Umbilical cord (tissue), 2 donors: ENCODE measurements at places on chromosomes 4 and X.

DNA sequence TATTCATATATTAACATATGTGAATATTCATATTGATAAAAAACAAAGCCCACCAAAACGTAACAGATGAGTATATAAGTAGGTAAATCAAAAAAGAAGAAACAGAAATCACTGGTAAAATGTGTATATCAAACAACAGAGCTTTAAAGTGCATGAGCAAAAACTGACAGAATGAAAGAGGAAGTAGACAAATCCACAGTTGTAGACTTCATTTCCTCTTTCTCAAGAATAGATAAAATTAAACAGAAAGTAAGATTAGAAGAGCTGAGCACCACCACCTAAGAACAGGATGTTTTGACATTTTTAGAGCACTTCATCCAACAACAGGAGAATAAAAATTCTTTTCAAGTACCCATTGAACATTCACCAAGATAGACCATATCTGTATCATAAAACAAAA lies 64.6 kb downstream of the CNKSR2 start:
- no peak for DNase-seq

GRCh38 chr4:52507774-52508173 lies 151.3 kb downstream of the USP46 start:
- no peak for DNase-seq

- DNase-seq = no peak
These were observed 420 bp downstream of the TSC22D3 start for GRCh38 chrX:107775000-107775733.

DNA sequence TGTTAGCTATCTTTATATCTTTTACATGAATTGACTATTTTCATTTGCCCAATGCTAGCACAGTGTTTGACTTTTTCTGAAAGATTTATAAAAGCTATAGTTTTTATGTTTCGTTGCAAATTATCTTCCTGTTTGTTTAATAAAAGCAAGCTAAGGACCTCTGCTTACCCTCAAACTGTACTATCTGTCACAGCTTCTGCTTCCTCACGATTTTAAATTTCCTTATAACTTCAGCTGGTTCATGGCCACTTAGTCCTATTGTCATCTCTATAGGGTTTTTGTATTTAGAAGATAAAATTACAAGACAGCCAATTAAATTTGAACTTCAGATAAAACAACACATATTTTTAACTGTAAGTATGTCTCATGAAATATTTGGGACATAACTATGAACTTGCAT lies 494.0 kb downstream of the PDGFC start:
- no peak for DNase-seq

DNA sequence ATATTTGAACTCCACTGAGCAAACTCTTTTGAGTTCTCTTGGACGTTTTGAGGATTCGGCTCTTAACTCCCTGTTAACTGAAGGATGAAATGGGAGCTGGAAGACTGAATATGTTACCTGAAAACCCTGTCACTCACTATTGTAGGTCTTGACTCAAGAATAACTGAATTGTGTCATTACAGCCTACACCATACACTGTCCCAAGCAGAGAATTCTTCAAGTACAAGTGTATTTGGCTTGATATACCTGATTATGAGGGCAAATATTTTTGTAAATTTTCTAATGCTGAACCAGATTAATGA lies 276.1 kb downstream of the CFAP299 start:
- DNase-seq = no peak

- no peak for DNase-seq
These were observed 19.1 kb downstream of the ARAP2 start for GRCh38 chr4:36224972-36225903.

DNA sequence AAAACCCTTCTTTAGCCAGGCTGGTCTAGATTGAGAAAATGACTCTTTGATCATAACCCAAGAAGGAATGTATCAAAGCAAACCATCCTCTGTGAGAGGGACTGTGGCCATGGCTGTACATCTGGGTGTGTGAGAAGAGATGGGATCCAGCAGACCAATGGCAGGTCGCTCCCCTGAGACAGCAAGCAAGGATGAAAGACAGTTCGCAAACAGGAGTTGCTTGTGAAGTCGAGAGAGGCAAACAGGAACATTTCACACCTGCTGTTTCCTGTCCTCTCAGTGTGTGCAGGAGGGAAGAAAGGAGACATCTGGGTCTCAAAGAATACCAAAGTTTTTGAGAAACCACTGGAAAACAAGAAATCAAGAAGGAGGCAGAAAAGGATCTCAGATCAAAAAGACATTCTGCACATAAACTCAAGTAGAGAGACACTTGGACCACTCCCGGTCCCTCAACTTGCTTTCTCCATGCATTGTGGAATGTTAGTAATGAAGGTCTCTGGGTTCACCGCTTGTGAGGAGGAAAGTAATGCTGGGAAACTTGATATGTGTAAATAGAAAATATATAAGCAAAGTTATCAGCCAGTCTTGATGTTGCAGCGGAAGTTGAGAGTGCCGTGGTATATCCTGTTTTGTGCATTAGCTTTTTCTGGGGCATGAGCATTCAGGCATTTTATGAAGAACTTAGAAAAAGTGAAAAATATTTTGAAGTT lies 327.5 kb downstream of the BMPR1B start:
- no peak for DNase-seq

DNA sequence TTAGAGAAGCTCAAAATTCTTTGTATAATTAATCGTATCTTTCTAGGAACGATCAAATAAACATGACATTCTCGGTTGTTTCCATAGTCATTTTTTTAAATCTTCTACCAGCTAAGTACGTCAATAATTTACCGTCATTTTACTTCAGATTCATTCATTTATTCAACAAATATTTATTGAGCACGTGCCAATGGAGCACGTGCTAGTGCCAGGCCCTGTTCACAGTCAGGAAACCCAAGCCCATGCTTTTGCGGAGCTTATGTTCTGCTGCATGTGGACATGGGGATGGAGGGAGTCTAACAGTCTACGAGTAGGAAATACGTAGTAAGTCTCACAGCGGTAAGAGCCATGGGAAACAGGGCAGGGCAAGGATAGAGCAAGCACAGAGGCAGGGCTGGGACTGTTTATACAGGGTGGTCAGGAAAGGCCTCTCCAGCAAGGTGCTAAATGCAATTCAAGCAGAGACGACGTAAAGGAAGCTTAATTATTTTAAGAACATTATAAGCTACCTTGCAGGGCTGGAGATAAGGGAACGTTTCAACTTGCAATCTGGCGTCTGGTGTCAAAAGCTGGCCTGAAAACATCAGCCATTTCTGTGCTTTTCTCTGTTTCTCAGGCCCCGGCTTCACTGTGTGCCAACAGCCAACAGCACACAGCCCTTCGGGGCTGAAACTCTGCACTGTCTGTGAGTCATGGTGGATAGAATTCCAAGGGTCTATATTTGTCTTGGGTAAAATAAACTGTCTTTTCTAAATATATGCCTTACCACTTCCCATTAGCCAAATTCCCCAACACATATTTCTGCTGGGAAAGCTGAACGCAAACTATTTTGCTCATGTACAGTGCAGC lies 517.1 kb upstream of the ZFP42 start:
- peak; percentile 67 for DNase-seq

- no peak for DNase-seq
These were observed 63.3 kb upstream of the CCDC160 start for GRCh38 chrX:134173541-134174272.

DNA sequence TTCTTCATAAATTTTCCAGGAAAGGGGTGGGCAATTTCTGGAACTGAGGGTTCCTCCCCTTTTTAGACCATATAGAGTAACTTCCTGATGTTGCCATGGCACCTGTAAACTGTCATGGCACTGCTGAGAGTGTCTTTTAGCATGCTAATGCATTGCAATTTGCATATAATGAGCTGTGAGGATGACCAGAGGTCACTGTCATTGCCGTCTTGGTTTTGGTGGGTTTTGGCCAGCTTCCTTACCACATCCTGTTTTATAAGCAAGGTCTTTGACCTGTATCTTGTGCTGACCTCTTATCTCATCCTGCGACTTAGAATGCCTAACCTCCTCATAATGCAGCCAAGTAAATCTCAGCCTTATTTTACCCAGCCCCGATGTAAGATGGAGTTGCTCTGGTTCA lies 577.8 kb downstream of the NLGN4X start:
- DNase-seq = no peak

GRCh38 chr4:24770032-24770584 lies 25.3 kb upstream of the SOD3 start:
- DNase-seq = no peak

- no peak for DNase-seq
These were observed 813.5 kb upstream of the SLIT2 start for GRCh38 chr4:19438233-19438632.

DNA sequence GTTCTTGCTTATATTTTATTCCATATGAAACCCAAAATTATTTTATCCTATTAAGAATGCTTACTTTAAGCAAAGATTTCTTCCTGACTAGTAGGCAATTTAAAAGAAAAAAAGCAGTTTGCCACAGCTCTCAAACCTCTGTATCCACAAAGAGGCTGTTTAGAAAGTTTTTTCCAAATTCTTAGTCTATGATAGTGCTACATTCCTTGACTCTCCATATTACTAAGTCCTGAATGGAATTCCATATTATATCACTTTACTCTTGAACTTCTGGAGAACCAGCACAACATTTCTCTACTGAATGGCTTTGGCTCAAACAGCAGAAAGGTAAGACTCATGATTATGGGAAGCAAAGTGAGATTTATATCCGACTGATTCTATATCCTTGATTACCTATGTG lies 8.3 kb downstream of the SLC10A6 start:
- DNase-seq = no peak

DNA sequence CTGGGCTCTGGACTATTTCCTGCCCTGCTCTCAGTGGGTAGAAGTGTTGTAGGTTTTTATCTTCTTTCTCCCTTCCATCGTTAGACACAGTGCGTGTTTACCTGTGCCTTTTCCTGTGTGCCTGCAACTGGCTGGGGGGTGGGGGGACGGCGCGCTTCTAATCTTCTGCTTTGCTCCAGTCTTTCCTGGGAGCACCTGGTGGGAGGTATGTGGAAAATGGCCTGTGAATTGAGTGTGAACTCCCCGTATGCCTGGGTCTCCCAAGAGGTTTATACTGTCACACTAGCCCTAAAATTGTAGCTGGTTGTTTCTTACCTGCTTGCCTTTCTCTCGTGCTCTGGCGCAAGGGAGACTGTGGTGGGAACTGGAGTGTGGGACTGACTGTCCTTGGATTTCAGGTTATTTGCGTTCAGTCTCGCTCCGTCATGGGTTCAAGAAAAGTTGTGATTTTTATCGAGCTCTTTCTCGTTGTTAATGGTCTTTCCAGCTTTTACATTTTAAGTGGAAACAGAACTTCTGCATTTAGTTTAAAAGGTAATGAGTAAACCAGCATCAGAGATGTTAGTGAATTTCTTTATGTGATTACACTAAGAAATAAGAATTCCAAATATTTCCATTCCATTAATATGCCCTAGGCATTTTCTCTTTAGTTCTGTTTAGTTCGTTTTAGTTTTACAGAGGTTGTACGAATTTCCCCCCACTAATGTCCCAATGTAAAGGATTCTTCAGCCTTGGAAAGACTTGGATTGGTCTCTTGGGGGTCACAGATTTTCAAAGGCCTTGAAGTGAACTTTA lies 15.3 kb downstream of the MRPL1 start:
- no peak for DNase-seq

GRCh38 chrX:1564750-1565683 lies 26.4 kb upstream of the AKAP17A start:
- DNase-seq = no peak

GRCh38 chr4:85565761-85566480 lies 91.0 kb downstream of the ARHGAP24 start:
- no peak for DNase-seq

DNA sequence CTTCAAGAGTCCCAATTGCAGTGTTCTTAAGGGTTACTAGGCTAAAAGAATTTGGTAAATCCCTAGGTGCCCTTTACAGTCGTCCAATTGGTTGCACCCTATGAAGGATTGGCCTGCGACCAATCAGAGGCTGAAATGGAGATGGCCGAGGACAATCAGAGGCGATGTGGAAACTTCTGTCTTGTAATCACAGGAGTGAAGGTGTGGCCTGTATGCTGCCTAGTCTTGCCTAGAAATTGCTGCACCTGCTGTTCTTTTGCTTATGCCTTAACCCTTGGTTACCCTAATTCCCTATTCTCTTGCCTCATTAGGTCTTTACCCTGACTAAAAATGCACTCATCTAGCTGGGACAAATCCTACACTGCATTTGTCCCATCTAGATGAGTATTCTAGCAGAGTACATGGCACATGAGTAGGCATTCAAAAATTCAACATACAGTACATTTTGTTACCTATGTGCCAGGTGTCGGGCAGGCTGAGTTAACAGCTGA lies 1.0 kb upstream of the DCK start:
- DNase-seq = peak; percentile 7

DNA sequence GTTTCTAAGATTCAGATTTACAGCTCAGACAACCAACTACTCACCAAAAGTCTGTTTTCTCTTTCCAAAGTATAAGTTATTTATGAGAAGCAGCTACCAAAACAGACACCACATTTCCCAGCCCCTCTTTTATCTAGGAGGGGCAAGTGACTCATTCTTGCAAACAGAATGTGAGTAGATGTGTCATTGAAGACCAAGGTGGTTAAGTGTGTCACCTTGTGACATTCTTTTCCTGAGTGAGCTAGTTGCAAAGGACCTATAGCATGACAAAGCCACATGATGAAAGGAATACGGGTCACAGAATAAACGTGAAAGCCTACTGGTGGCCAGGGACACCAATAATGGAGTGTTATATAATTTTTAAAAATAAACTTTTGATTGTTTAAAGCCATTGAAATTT lies 50.0 kb downstream of the SLC7A11 start:
- DNase-seq = no peak

GRCh38 chrX:97639526-97639925 lies 755.8 kb downstream of the RPA4 start:
- no peak for DNase-seq

DNA sequence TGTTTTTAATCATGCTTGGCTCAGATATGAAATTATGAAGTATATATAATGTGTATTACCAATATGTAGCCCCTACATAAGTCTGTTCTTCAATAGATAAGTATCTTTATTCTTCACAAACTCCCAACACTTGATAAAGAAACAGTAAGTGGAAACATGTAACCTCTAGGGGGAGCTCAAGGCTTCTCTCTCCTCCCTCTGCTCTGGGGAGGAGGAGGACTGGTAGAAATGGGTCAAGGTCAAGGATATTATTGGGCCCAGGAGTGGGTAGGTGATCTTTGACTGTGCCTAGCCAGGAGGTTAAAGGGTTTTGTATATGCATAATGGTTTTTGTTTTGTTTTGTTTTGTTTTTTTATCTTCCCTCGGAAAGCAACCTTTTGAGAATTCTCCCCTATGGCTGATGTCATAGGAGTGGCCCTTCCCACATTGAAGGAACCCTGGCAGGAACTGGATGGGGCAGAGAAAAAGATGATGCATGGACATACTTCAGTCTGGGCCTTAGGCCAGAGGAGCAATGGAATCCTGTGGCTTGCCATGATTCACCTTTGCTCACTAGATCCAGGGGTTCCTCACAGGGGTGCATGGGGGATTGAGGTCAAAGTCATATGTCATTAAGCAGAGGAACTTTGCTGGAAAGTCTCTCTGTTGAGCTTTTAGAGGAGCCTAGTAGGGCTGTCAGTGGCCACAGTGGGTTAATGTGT lies 460.3 kb downstream of the MID1IP1 start:
- DNase-seq = no peak

DNA sequence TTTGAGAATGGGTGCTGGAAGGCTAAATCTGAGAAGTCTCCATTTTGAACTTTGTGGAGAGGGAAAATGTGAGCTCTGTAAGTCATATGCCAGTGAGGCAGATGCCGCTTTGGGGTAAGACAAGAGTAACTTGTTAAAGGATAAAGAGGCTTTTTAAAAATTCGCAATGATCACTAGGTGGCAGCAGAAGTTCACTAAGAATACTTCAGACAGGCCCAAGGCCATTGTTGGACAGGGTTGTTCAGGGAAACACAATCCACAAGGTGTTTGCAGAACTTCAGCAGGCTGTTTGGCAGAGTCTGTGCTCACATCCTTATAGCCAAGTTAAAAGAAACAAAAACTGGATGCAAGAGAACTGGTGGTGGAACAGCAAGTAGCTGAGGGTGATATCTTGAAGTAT lies 13.7 kb upstream of the PIGA start:
- peak; percentile 71 for DNase-seq
